Stimulated activated CD4-positive, alpha-beta T cell treated with anti-CD3 and anti-CD28 coated beads, Interleukin-15, amount 100 ng/mL, for 48 hours (primary cell): ENCODE measurements at places on chromosomes 7 and 10.

DNA sequence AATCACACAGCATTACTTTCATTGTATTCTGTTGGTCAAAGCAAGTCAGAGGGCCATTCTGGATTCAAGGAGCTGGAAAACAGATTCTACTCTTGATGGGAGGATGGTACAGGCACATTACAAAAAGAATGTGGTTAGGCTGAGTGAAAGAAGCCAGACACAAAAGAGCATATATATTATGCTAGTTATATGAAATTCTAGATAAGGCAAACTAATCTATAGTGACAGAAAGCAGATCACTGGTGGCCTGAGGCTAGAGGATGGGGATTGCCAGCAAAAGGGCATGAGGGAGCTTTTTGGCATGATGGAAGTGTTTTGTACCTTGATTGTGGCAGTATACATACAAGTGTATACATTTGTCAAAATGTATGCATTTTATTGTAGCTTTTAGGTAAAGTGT, 96.8 kb downstream of the SPAG6 start:
- no peak for DNase-seq

- no peak for DNase-seq
Observed at GRCh38 chr7:79968077-79968648, 166.5 kb upstream of the GNAI1 start.

DNA sequence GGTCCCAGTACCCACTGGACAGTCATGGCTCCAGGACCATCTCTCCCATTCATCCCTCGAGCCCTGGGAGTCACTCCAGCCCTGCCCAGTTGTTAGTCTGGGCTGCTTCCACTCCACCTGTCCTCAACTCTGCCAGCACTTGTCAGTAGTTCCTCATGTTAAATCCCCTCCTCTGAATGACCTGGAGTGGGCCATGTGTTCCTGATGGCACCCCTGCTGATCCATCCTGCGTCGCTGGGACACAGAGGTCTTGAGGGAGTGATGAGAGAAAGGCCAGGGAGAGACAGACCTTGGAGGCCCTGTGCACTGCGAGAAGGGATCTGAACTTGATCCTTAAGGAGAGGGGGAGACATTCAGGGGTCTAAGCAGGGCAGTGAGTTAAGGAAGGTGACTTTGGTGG, 174.9 kb downstream of the GRID1 start:
- DNase-seq: no peak

GRCh38 chr10:98269435-98269912, 1.5 kb upstream of the LOXL4 start:
- no peak for DNase-seq

DNA sequence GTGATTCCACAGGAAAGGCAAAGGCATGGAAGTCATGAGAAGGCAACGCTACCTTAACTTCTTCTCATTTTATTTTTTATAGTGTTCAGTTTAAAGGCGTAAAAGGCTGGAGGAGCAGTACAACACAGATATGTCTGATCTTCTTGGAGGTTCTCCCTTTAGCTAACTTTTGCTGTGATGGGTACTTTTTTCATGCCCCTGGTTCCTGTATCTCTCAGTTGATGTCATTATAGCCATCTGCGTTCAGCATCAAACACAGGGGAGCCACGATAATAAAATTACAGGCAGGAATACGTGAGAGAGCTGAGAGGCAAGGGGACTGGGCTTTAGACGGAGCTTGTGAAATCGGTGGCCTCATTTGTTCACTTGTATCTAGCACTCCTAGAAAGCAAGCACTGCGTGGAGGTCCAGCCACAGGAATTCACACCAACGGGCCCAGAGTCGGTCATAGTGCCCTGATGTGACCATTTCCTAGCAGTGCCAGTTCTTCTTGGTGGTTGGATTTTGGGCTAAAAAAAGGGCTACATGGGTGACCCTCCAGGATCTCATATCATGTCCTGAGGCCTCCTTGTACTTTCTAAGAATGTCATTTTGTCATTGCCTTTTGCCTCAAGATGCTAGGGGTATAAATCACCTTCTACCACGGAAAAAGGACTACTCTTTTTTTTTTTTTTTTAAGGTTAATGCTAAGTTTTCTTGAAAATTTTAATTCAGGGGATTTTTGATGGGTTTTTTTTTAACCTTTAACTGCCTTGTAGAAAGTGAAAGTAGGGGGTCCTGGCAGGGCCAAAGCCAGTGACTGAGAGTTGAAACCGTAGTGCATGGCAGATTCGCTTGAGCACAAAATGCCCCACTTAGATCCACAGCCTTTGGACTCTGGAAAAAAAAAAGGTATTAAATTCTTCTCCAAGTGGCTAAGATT, 191.5 kb downstream of the CELF2 start:
- DNase-seq: no peak

DNA sequence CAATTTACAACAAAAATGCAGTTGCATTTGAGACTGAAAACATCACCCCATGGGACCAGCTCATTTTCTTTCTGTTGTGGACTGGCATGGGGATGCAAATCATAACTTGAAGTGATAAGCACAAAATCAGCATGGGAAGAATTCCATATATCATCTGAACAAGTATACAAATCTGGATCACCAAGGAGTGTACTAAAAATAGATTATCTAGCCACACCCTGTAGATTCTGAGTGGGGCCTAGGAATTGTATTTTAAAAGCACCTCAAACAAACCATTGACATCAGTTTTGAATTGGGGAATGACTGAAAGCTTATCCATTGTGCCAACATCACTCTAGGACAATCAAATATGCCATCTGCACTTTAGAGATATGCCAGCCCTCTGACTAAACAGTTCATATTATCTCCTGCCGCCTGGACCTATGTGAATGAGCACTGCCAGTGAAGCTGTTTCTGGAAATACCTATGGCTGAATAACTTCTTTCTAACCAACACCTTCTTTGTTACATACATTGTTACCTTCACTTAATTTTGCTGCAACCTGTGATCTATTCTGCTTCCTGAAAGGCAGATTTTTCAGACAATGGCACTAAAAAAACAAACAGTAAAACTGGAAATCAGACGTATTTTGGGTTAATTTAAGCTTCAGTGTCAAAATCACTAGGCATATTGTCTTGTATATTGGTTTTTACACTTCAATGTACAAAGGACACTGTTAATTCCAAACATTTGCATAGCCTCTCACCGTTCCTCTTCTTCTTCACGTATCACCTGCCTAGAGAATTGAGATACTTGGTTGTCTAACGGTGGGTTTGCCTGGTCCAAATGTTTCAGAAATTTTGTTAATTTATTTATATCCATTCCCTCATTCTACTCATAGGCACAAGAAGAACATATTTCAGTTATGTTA, 42.4 kb upstream of the HGF start:
- DNase-seq: no peak

GRCh38 chr10:94878649-94879048, 59.8 kb upstream of the CYP2C9 start:
- no peak for DNase-seq

GRCh38 chr7:91126762-91127161, 137.5 kb upstream of the FZD1 start:
- DNase-seq: no peak

DNA sequence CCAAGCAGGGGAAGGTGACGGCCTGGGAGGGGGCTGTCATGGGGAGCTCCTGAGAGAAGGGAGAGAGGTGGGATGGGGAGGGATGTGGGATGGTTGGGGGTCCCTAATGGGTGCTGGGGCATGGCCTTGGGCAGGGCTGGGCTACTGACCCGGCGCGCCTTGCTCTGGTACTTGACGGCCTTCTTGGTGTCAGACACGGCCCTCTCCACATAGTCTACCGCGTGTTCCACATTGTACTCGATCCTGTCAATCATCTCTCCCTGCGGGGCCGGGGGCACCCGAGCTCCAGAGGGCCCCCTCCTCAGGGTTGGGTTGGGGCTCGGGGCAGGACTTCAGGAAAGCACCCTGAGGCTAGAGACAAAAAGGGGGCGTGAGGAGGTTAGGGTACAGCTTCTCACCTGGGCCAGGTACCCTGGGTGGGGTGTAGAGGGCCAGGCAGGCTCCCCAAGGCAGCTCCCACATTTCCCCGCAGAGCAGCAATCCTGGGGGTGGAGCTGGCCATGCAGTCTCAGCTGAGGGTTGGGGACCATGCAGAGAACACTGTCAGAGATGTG, 17.3 kb downstream of the BUD23 start:
- DNase-seq: no peak

GRCh38 chr10:88045656-88046415, 182.4 kb downstream of the PTEN start:
- DNase-seq: no peak

- no peak for DNase-seq
Observed at GRCh38 chr7:22566592-22566991, 66.6 kb upstream of the STEAP1B start.

DNA sequence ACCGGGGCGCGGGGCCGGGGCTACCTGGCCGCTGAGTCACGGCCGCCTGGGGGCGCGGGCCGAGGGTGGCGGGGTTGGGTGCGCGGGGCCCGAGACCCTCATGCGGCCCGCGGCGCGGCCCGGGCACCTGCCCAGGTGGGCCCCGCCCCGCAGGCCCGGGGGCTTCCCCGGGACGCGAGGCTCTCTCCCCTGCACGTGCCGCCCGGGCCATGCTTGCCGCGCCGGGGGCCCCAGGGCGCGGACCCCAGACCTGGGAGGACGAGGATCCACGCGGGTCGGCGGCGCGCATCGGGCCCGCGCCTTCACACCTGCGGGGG, 402 bp downstream of the MAFK start:
- no peak for DNase-seq

GRCh38 chr10:81403451-81403850, 471.5 kb upstream of the NRG3 start:
- no peak for DNase-seq

- no peak for DNase-seq
Observed at GRCh38 chr10:48765527-48765926, 80.9 kb downstream of the WDFY4 start.

DNA sequence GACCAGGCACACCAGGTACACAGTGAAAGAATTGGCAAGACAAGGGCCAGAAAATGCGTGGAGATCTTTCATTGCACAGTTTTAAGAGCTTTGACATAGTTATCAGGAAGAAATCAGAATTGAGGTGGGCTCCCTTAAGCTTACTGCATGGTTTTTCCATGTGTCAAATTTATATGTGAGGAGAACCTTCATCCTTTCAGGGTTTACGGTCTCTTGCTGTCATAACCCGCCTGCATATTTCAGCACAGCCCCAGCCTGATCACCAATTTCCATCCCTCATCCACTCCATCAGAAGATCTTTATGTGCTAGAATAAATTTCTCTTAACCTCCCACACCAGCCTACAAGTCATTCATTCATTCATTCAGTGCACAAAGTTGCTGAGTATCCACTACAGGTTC, 373.1 kb downstream of the KCNMA1 start:
- no peak for DNase-seq

DNA sequence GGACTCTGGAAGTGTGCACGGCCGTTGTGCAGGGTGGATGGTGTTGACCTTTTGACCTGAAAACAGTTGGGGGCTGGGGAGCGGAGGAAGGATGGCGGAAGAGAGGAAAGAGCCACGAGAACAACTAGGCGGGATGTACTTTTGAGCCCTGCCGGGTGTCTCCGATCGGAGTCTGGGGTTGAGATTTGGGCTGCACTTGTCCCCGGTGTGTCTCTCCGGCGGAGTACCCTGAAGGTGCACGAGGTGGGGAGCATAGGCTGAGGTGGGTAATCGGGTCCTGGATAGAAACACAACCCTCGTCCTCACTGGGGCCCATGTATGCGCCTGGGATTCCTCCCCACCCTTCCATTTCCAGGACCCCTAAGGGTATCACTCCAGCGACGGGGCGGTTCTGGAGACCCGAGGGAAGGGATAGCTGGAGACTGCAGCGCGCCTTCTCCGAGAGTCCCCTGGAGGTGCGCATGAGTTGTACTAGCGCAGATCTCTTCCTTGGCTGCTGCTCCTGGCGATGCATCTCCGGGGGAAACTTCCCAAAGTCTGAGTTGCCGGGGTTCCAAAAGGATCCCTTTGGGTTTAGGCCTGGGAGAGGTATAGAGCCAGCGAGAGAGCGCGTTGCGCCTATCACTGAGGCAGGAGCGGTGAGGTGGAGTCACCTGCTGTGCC, 4.6 kb upstream of the HMX2 start:
- DNase-seq: no peak

- DNase-seq: no peak
Observed at GRCh38 chr7:16266877-16267276, 154.5 kb downstream of the CRPPA start.

- DNase-seq: no peak
Observed at GRCh38 chr10:53607691-53608090, 835.1 kb upstream of the MBL2 start.

DNA sequence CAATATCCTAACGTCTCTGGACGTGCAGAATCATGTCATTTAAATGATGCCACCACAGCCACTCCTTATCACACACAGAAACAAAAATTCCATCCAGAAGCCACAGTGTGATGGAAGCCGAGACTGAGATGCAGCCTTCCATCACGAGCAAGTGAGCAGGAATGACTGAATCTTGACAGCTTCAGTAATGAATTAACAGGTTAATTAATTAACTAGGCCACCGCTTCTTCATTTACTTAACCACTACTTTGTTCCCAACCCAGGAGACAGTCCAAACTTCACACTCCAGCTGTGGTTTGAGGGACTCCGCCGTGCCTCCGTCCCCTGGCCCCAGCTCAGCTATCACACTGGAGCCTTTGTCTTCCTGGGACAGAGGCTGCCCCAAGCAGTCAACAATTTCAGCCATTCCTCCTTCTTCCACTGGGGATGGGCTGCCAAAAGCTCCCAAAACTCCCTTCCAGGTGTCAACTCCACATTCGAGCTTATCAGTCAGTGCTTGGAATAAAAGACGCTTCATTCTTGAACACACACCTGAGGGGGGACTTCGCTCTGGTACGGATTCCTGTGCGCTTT, 65.9 kb downstream of the FGFR2 start:
- no peak for DNase-seq

GRCh38 chr10:31204090-31204489, 114.9 kb upstream of the ZEB1 start:
- DNase-seq: no peak

DNA sequence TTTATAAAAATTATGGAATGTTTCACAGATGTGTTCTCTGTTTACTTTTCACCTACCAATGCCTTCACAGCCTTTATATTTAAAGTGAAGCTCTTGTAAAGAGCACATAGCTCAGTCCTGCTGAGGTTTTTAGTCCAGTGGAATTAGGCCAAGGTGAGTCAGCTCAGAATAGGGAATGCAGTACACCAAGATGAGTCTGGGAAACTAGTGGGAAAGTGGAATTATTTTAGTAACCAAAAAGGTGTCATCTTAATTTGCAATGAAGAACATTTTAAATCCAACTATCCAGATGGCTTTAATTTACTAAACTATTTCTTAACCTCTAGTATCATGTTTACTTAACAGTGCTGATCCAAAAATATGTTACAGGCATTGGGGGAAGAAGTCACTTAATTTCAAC, 236.3 kb upstream of the CTBP2 start:
- no peak for DNase-seq

DNA sequence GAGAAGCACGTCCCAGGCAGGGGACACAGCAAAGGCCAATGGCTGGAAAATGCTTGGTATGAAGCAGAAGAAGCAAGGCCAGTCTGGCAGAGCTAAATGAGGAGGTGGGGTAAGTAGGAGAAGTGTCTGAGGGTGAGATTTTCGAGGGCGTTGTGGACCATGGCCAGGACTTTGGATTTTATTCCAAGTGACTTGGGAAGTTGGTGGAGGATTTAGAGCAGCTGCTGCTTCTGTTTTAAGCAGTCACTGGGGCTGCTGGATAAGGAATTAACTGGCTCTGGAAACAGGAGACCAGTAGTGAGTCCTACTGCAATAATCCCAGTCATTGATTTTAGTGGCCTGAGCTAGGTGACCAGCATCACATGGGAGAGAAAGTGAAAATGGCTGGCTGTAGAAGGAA, 67.6 kb upstream of the GSDME start:
- DNase-seq: no peak
